Fibroblast of skin of left quadriceps (primary cell): ENCODE measurements at places on chromosomes 16 and 17.

DNA sequence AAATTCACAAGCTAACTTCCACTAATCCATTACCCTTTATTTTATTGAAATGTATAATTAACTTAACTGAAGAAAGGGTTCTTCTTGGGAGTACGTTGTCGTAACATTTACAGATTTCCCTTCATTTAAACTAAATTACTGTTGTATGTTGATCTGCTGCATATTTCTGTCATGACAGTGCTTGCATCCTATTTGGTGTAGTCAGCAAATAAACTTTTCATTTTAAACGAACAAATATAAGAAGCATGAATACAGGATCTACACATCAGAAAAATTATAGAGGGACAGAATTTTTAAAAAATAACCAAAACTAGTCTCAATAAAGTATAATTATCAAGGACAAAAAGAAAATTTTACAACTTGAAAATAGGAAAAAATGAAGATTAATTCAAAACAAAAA is 66.5 kb upstream of the ZNF267 start:
- no peak for DNase-seq

DNA sequence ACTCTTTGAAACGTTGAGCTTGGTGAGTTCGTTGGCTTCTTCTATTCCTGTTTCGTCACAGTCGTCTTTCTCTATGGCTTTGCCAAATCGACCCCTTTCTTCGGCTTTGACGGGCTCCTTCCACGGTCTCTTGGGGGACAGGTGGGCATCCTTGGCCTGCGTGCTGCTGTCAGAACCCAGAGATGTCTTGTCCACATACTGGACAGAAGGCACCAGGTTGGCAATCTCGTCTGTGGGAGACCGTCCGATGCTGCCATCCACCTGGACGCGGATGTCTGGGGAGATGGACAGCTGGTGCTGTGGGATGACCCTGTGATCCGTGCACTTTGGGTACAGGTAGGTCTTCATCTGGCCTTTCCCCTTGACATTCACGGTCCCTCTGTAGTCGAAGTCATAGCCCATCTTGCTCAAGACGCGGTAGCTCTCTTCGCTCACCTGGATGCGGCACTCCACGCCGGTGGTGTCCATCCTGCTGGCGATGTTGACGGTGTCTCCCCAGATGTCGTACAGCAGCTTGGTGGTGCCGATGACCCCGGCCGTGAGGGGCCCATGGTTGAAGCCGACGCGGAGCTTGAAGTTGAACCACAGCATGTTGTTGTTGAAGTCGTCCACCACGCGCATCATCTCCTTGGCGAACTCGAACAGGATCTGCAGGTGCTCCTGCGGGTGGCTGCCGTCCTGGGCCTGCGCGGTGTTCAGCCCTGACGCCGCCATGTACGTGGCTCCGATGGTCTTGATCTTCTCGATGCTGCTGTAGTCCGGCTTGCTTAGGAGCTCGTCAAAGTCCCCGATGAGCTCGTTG is 85.5 kb upstream of the CREBBP start:
- no peak for DNase-seq

DNA sequence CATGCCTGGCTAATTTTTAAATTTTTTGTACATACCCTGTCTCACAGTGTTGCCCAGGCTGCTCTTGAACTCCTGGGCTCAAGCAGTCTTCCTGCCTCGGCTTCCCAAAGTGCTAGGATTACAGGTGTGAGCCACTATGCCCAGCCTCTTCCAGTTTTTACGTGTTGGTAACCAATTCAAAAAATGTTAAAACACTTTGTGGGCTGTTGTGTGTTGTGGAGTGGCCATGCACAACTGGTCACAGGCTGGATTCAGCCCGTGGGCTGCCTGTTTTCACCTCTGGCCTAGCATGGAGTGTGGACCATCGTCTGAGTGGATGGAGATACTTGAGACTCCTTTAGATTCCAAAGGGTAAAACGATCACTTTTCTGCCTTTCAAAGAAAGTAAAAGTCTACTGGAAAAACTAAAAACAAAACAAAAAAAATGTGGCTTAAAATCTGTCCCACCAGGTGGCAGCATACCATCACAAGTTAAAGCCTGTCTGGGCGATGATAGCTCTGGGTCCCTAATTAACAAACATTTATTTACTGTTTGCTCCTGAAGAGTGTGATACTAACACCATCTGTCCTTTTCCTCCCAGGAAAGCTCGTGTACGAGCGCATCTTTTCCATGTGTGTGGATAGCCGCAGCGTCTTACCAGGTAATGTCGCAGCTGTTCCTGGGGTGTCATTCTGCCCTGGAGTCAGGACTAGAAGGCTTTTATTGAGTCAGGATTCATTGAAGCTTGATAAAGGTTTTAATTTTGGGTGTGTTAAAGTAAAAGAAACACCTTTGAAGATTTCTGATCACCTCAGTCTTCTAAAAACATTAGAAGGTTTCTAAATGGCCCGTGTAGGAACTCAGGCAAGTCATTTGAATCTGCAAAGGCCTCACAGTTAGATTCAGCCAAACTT is 45.8 kb downstream of the VPS35L start:
- no peak for DNase-seq

- DNase-seq = no peak
These were observed 29.3 kb downstream of the DYNLRB2 start for GRCh38 chr16:80570106-80570478.

DNA sequence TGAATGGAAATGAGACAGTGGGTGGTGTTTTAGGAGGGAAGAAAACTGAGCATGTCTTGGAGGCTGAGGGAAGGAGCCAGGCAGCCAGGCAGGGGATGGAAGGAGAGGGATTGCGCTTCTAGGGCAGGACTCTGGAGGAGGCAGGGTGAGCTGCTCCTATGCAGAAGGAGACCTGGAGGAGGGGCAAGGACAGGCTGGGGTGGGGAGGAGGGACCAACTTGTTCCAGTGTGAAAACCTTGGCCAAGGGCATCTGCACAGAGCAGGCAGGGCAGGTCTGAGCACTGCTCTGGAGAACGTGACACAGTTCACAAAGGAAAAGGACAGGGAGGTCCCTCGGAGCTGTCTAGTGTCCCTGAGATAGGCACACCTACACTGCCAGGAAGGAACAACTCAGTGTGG is 5.5 kb downstream of the GALK1 start:
- DNase-seq = no peak

GRCh38 chr17:10316801-10317542 is 55.8 kb downstream of the MYH13 start:
- DNase-seq = peak; percentile 33

DNA sequence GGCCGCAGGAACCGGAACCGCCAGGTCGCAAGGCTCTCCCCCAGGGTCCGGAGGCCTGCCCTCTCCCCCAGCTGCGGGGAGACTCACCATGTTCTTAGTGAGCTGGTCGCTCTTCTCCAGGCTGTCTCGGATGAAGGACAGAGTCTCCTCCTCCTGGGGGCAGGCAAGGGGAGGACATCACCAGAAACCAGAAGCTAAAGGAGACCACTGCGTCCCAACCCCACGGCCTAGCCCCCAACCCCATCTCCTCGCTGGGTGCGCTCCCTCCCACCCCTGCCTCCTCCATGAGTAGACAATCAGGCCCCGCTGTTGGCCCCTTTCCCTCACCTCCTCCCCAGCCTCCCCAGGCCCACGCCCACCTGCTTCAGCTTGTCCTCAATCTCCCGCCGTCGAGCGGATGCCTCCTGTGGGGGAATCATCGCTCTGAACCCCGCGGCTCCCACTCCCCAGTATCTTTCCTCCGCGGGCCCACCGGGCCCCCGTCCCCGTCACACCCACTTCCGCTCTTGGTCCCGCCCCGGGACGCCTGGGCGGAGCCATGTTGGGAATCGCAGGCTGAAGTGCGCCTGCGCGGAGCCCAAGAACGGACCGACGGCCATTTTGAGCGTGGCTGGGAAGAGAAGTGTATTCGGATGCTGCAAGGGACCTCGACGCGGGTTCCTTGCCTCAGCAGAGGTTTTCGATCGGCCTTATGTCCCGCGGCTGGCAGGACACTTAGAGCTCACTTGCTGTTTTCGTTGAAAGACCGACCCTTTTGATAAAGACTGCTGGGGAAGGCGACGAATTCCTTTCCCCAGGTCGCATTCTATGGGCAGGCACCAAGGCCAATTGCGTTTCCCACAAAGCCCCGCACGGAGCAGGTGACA is at the start of gene EXOC7:
TSS of gene EXOC7 (minus strand) at position 514 of the 866 bp plus-strand sequence. CDS start at position 419, 95 bp downstream.
- DNase-seq = peak; percentile 79

GRCh38 chr17:66308856-66309255 is 6.4 kb downstream of the PRKCA start:
- DNase-seq = no peak

- DNase-seq = no peak
These were observed 2.0 kb downstream of the PRSS33 start for GRCh38 chr16:2785101-2785991.

- no peak for DNase-seq
These were observed 3.7 kb upstream of the VAT1L start for GRCh38 chr16:77784441-77785372.

- DNase-seq = no peak
These were observed at the start of gene C17orf113 for GRCh38 chr17:42050393-42051012. TSS of gene C17orf113 (minus strand) at chr17:42050601. CDS start at chr17:42043376, 7,225 bp downstream.

DNA sequence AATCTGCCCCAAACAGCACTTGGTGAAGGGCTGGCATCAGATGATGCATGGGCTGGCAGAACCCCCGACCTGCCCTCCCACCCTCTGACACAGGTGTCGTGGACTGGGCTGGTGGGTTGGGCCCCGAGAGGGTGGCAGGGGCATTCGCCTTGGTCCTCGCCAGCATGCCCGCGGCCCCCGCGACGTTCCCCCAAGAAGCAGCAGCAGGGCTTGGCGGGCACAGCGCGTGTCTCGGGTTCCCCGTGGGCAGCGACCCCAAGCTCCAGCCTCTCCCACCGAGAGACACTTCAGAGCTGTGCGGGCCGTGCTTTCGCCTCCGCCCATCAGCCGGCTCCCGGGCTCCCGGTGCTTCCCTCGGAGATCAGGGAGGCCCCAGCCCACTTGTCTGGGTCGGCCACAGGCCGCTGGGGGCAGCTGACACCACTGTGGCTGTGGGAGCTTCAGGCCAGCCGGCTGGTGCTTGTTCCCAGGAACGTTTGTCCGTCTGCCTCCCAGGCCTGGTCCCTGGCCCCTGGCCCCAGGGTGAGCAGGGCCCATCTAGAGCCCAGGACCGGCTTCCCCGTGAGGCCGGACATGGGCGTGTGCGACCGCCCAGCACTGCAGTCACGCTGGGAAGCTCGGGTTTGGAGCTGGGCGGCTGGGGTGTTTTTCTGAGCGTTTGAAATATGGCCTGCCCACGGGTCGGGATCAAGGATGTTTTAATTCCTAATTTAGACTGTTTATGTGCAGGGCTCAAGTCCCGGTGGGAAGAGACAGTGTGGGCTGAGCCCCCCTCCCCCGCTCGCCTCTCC is 16.6 kb downstream of the CACNA1H start:
- DNase-seq = no peak

DNA sequence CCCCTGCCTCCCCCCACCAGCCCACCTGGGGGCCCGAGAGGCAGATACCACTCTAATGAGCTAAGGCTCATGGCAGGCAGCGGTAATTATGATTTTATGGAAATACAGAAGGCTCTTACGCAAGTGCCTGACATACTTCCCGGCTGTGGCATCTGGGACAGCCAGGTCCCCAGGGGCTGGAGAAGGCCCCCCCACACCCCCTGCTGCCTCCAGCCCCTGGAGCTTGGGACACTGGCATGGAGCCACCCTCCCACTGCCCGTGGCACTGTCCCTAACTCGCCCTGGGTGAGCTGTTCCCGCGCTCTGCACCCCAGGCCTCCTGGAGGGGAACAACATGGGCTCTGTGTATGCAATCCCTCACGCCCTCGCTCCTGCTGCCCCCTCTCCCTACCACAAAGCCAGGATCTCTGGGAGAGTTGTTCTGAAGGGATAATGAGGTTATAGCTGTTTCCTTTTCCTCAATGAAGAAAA is 5.4 kb upstream of the STAC2 start:
- DNase-seq = no peak

GRCh38 chr16:77805398-77805797 is 17.0 kb downstream of the VAT1L start:
- DNase-seq = no peak

DNA sequence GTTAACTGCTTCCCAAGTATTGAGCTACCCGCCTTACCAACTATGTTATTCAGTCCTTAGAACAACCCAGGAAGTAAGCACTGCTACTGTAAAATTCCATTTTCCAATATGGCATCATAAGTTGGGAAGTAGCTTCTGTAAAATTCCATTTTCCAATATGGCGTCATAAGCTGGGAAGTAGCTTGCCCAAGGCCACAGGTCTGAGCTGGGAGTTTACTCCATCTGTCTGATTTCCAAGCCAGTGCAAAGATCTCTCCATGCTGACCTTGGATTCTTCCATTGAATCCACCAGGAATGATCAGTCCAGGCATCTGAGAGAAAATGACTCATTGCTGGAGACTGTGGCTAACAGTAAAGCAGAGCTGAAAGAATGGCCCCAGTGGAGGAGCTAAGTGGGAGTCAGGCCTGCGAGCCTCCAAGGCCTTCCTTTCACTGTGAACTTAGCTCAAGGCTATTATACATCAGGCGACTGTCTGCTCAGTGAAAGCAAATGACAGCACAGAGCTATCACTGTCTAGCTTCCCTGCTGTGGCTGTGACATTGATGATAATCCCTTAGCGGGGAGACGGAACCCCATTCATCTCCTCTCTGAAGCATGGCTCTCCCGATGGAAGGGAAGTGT is 430.4 kb downstream of the HAPSTR1 start:
- DNase-seq = no peak

DNA sequence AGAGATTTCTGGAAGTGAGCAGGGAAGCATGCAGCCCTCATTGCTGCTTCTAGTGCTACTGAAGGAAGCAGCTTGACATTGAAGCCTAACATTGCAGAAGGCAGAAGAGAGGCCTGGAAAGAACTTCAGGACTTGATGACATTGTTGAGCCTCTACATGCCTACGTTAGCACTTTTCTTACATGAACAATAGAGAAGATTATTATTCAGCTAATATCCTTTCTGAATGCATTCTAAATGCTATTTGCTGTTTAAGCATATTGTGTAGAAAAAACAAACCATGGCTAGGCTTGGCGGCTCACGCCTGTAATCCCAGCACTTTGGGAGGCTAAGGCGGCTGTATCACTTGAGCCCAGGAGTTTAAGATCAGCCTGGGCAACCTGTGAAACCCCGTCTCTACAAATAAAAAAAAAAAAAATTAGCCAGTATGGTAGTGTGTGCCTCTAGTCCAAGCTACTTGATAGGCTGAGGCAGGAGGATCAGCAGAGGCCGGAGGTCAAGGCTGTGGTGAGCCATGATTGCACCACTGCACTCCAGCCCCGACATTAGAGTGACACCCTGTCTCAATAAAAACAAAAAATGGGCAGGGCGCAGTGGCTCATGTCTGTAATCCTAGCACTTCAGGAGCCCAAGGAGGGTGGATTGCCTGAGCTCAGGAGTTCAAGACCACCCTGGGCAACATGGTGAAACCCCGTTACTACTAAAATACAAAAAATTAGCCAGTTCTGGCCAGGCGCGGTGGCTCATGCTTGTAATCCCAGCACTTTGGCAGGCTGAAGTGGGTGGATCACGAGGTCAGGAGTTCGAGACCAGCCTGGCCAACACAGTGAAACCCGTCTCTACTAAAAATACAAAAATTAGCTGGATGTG is 2.2 kb upstream of the AURKB start:
- DNase-seq = no peak

- DNase-seq = no peak
These were observed 220.0 kb downstream of the CDH13 start for GRCh38 chr16:82846806-82847205.

- DNase-seq = no peak
These were observed 6.8 kb downstream of the NAE1 start for GRCh38 chr16:66824006-66824405.
